LHCN-M2 (cell line): ENCODE measurements at places on chromosomes 4 and X. TPM values are rescaled to one million over a fixed set of nuclear protein-coding genes. Genes with fewer than 3 reads are reported as not detected.

The XAGE2 gene
- total RNA-seq: not detected in 2 replicates

The DSPP gene
- total RNA-seq: not detected in 2 replicates

The CLNK gene
- total RNA-seq: not detected in 2 replicates

The CTAG1A gene
- total RNA-seq: not detected in 2 replicates

The P2RY8 gene
- under 0.01 TPM in 1 of 2 replicates, not detected in the other for total RNA-seq

The FGFBP1 gene
- total RNA-seq: not detected in 2 replicates

The SORBS2 gene
- 1.5 and 4.2 TPM in 2 replicates for total RNA-seq
